ENCODE measurements at places on chromosomes 12 and 14. TPM values are rescaled to one million over a fixed set of nuclear protein-coding genes. Genes with fewer than 3 reads are reported as not detected.

The NPFF gene
- polyA plus RNA-seq: 4.2 TPM

The TESPA1 gene
- polyA plus RNA-seq: 1.6 TPM

The MYF5 gene
- polyA plus RNA-seq: not detected

The CACNA1C gene
- 2.5 TPM for polyA plus RNA-seq

The RNASE3 gene
- polyA plus RNA-seq: not detected

The SMIM41 gene
- polyA plus RNA-seq: 0.46 TPM
